ENCODE measurements at places on chromosomes 12 and 14.
A peak's percentile ranks its signal among the peaks of the same experiment; 100 is the strongest.

GRCh38 chr12:111975161-111975931, 37.6 kb downstream of the TMEM116 start:
- no peak for DNase-seq

DNA sequence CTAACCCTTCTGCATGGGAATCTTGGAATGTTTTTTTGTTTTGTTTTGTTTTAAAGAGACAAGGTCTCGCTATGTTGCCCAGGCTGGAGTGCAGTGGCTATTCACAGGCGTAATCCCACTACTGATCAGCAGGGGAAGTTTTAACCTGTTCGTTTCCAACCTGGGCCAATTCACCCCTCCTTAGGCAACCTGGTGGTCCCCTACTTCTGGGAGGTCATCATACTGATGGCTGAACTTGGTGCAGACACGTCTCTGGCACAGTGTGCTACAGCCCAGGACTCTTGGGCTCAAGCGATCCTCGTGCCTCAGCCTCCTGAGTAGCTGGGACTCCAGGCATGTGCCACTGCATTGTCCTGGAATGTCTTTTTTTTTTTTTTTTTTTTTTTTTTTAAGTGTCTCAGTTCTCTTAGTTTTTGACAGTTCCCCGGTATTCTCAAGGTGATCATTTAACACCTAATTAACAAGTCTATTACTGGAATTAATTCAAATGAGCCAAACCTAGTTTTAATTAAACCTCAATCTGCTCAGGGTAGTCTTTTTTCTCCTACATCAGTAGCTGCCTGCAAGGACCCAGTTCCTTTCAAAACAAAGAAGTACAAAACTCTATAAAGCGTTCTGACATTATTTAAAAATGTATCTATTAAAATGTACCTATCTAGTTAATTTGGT, 49.0 kb upstream of the ISM2 start:
- DNase-seq, result no peak

DNA sequence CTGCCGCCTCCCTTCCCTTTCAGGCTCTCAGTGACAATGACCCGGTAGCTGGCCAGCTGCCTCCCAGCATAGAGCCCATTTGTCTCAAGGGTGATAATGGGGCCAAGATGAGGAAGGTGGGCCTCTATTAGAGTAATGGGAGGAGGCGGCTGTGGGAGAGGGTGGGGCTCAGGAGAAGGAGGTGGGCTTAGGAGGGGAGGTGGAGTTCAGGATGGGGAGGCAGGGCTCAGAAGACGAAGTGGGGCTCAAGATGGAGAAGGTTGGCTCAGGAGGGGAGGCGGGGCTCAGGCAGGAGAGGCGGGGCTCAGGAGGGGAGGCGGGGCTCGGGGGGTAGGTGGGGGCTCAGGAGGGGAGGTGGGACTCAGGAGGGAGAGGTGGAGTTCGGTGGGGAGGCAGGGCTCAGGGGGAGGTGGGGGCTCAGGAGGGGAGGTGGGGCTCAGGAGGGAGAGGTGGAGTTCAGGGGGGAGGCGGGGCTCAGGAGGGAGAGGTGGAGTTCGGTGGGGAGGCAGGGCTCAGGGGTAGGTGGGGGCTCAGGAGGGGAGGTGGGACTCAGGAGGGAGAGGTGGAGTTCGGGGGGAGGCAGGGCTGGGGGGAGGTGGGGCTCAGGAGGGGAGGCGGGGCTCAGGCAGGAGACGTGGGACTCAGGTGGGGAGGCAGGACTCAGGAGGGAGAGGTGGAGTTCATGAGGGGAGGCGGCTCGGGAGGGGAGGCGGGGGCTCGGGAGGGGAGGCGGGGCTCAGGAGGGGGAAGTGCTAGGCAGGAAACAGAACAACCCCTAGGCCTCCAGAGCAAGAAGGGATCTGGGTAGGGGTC, 36.8 kb downstream of the IQSEC3 start:
- no peak for DNase-seq

GRCh38 chr14:105839425-105840265, 313.3 kb downstream of the TMEM121 start:
- no peak for DNase-seq

DNA sequence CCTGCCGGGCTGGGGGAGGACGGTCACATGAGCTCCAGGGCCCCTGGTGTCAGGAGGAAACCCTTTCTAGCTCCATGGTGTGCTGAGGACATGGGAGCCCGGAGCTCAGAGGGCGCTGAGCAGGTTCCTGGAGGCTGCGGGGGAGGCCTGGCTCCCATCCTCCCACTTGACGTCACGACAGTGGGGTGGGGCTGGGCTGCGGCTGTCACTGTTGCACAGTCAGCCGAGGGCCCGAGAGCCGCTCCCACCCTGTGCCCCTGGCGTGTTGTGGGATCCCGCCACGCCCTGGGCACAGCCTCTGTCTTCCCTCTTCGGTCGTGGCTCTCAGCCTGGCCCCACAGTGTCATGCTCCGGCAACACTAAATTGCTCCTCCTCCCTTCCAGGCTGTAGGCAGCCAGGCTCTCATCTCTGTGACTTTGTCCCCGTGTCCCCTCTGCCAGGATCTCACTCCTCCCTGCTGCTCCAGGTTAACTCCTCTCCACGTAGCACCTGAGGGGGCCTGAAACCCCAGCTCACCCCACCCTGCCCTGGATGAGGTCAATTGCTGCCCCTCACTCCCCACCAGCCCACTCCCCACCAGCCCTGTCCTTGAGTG, 33.0 kb downstream of the BEGAIN start:
- DNase-seq, result no peak

DNA sequence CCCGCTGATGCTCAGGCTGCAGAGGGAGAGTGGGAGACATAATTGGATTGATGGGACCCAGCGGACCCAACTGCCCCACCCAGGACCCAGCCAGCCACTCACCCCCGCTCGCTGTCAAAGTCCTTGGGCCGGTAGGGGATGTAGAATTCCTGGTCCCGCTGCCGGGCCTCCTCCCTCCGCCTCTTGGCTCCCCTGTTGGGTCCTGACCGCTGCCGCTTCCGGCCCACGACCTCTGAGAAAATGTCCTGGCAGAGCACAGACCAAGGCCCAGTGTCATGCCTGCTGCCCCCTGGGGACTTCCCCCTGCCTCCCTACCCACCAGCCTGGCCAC, 13.5 kb downstream of the CFAP73 start:
- no peak for DNase-seq

DNA sequence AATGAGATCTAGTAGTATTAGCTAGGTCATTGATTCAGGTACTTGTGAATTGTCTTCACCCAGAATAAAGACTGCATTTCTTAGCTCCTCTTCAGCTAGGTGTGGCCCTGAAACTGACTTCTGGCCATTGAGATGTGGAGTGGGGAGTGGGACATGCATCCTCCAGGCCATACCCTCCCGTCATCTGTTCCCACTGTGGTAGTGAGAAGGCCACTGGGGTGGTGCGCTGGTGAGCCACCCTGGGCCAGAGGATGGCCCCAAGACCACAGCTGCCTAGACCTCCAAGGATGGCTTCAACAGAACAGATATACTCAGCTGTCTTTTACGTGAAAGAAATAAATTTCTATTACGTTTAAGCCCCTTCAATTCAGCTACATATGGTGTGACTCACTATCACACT, 36.5 kb downstream of the TRIM9 start:
- DNase-seq, result no peak

DNA sequence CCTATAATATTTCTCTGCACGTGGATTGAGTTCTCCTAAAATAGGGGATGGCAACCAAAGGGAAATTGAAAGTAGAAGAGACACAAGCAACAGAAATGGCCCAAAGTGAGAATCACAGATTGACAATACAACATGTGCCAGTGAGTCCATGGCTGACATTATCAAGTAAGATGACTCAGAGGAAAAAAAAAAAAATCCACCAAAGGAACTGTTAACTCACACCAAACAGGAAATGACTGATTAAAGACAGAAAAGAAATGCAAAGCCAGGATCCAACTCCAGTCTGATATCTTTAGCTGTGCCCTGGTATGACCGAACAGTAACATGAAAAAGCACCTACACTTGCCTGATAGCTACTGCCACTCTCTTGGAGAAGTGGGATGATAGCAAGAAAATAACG, 485.0 kb downstream of the PRKD1 start:
- no peak for DNase-seq

- DNase-seq, result no peak
Observed at GRCh38 chr14:100549834-100550625, 37.2 kb downstream of the BEGAIN start.

DNA sequence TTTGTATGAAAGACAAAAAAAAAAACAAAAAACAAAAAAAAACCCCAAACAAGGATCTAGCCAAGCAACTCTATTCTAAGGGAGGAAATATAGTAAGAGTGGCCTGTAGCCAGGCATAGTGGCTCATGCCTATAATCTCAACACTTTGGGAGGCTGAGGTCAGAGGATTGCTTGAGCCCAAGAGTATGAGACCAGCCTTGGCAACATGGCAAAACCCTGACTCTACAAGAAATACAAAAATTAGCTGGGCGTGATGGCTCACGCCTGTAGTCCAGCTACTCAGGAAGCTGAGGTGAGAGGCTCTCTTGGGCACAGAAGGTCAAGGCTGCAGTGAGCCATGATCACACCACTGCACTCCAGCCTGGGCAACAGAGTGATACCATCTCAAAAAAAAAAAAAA, 47.9 kb downstream of the TMEM117 start:
- DNase-seq, result no peak

- DNase-seq, result no peak
Observed at GRCh38 chr12:10067264-10067663, 31.5 kb downstream of the CLEC1A start.

DNA sequence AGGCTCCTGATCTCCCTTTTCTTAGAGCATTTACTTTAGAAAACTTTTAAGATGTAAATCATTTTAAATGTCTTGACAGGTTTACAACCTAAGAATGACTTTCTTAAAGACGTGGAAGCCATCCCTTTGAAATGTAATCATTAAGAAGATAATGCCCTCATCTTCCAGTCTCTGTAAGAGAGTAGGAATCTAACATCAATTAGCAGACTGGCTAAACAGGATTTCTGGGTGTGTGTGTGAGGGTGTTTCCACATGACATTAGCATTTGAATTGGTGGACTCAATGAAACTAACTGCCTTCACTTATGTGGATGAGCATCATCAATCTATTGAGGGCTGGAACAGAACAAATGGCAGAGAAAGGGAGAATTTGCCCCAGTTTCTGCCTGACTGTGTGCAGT, 329.5 kb downstream of the RPL10L start:
- no peak for DNase-seq

DNA sequence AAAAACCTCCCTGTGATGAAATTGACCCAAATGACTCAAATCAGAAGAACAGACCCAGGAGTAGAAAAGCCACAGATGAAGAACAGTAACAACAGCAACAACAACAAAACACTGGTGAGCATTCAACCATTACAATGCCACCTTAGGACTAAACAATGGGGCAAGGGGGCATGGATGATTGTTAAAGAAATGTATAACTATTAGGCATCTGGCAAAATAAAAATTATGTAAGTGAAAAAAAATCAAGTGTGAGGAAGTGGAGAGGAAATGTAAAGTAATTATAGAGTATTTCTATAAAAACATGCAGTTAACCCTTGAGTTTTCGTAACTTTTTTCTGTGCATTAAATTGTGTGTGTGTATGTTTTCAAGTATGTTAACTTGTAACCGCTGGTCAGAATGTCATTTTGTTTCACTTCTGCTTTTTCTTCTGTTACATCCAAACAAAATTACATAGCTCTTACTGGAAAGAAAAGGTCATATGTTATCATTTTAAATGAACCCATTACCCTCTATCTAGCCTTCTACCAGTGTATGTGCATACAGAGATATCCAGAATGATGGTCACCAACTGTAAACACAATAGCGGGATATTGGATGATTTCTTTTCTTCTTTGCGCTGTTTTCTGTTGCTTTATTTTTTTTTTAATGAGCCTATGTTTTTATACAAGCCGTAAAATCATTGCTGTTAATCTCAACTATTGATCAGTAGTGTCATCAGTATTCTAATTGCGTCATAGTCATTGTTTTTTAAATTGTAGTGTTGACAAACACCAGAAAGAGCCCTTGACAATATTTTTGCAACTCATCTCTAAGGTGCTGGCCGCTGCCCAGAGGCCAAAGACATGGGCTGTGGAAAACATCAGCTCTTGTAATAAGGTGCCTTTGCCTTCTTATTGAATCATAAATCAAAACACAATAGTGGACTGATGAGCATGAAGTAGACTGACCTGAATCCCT, 170.6 kb downstream of the CRADD start:
- DNase-seq, result peak; percentile 23

- DNase-seq, result no peak
Observed at GRCh38 chr12:109953656-109954055, 42.5 kb downstream of the GIT2 start.

- DNase-seq, result no peak
Observed at GRCh38 chr12:131192951-131193350, 239.2 kb downstream of the ADGRD1 start.

DNA sequence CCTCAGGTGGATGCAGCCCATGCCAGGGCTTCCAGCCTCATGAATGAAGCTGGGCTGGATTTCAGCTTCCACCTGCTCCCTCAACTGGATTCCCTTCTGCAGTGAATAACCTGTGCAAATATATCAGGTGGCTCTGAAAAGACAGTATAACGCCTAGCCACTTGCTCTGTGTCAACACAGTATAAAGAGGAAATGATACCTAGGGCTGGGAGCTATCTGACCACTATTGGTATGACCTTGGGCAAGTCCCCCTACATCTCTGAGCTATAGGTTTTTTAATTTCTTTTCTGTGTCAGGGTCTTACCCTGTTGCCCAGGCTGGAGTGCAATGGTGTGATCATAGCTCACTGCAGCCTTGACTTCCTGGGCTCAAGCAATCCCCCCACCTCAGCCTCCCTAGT, 19.8 kb downstream of the ISM2 start:
- DNase-seq, result peak; percentile 41

GRCh38 chr14:74064883-74065282, 19.4 kb downstream of the ALDH6A1 start:
- DNase-seq, result no peak

DNA sequence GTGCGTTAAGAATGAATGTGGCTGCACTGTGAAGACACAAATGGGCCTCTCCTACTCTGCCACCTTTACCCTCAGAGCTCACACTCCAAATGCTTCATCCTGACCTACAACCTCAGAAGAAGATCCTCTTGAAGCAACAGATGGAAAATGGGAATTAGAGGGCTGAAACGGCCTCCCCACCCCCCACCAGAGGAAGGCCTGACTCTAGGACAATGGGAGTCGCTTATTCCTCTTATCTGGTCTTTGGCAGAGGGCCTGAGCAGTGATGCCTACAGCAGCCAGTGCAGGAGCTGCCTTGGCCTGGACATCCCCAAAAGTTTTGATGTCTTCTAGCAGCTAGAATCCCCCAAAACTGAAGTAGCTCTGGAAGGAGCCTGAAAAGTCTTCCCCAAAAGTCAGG, 29.2 kb downstream of the BTBD7 start:
- no peak for DNase-seq

DNA sequence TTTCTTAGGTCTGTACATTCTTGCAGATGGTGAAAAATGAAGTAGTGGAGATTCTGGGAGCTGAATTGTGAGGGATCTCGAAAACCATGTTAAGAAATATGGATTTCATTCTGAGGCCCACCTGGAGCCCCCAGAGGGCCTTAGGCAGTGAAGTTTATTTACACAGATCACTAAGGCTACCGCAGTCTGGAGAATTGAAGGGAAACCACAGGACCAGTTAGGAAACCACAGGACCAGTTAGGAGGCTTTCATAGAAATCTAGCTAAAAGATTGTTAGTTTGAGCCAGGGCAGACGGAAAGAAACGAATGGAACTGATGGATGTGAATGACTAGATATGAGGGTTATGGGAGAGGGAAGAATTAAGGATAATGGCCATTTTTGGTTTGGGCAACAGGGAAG, 7.2 kb downstream of the CBLN3 start:
- no peak for DNase-seq

Data from GM12892 (cell line).